Karpas-422 (cell line): ENCODE measurements at places on chromosomes 1 and 21. TPM values are rescaled to one million over a fixed set of nuclear protein-coding genes. Genes with fewer than 3 reads are reported as not detected.

DNA sequence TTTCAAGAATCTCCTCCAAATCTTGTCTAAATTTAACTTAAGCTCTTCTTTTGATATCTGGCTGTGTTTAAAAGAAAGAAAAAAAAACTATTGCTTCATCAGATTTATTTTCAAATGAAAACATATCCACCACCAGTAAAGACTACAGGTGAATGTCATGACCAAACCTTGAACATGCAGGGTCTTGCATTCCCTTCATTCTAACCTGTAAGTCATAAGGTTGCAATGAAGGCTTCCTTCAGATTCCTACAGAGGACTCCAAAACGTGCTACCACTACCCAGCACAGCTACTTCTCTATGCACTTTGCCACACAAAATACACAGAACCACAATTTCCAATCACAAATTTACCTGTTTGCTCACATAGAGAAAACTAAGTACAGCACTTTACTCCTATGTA is 26.3 kb downstream of the FRRS1 start:
- no peak for DNase-seq
- H3K27ac ChIP-seq: no peak overlapping the region
- no peaks in the 10 kb centered on the region; the same call in 1 of the 2 replicates for H3K4me1 ChIP-seq
- no peaks in the 10 kb centered on the region for H3K27me3 ChIP-seq
- H3K36me3 ChIP-seq: peaks cover 72% of the 10 kb centered on the region

DNA sequence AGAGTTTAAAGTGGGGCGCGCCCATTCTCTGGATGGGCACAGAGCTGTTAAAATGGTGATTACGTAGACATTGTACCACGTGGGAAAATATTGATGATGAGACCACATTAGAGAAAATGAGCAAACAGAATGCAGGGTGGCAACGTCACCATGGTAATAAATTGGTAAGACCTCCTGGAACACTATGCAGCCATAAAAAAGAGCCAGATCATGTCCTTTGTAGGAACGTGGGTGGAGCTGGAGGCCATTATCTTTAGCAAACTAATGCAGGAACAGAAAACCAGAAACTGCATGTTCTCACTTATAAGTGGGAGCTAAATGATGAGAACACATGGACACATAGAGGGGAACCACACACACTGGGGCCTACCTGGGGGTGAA is 53.5 kb upstream of the CLDN14 start:
- no peak overlapping the region for H3K27ac ChIP-seq
- no peak for DNase-seq
- H3K27me3 ChIP-seq: no peaks in the 10 kb centered on the region
- H3K36me3 ChIP-seq: no peaks in the 10 kb centered on the region
- no peaks in the 10 kb centered on the region for H3K4me1 ChIP-seq
- no peak overlapping the region for H3K4me3 ChIP-seq

DNA sequence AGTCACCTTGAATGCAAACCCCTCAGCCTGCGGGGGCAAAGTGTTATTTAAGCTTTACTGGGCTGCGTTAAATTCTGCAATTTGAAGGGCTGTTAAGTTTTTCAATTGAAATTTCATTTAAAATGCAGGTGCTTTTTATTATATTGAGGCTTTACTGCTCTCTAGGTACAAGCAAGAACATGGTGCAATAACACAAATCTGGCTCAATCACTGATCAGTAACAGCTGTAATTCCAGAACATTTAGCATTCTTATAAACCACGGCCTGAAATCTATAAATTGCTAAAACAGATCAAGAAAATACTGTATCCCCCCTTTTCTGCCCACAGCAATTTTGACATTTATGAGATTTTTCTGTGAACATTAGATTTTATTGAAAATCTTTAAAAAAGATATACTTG is 322.8 kb downstream of the KCTD3 start:
- H3K4me3 ChIP-seq: no peak overlapping the region
- H3K4me1 ChIP-seq: peaks cover 10% of the 10 kb centered on the region
- H3K27ac ChIP-seq: no peak overlapping the region
- DNase-seq: no peak
- H3K27me3 ChIP-seq: no peaks in the 10 kb centered on the region

DNA sequence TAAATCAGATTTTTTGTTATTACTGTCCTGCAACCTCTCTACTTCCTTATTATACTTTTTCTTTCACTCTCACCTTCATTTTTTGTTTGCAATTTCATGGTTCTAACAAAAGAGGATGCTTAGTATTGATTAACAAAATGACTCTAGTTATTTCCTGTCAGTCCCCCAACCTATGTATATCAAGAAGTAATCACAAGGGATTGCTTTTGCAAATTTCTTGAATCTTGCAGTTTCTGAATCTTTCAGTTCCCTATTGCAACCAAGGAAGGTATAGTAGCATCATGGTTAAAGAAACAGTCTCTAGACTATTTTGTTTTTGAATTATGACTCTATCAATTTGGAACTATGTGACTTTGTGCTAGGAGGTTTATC is 446.9 kb downstream of the NEGR1 start:
- no peaks in the 10 kb centered on the region for H3K4me1 ChIP-seq
- no peak overlapping the region for H3K4me3 ChIP-seq
- no peaks in the 10 kb centered on the region for H3K27me3 ChIP-seq
- no peak overlapping the region for H3K27ac ChIP-seq
- H3K36me3 ChIP-seq: no peaks in the 10 kb centered on the region

DNA sequence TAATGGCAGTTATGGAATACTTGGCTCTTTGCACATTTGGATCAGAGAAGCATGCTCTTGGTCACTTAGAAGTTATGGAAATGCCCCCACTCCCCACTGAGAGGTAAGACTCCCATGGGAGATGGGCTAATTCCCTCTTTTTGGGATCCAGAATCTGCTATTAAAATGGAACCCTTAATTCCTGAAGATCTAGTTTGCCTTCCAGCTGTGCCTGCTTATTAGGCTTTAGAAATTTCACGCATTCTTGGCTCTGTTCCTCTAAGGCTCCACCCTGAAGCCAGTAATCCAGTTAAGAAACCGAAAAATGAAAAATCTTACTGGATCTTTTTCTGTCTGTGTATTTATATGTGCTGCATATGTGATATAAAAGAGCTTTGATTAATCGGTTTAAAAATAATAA is 76.7 kb downstream of the USH2A start:
- H3K27me3 ChIP-seq: no peaks in the 10 kb centered on the region
- no peak overlapping the region for H3K27ac ChIP-seq
- H3K4me1 ChIP-seq: no peaks in the 10 kb centered on the region
- no peak overlapping the region for H3K4me3 ChIP-seq

GRCh38 chr1:178634445-178634844 is 90.6 kb upstream of the RALGPS2 start:
- no peak overlapping the region for H3K4me3 ChIP-seq
- no peak overlapping the region for H3K27ac ChIP-seq
- H3K36me3 ChIP-seq: no peaks in the 10 kb centered on the region
- DNase-seq: no peak
- peaks cover 25% of the 10 kb centered on the region for H3K4me1 ChIP-seq

COL8A2 gene
- 0.04 TPM in 1 of 2 replicates, not detected in the other for total RNA-seq

DNA sequence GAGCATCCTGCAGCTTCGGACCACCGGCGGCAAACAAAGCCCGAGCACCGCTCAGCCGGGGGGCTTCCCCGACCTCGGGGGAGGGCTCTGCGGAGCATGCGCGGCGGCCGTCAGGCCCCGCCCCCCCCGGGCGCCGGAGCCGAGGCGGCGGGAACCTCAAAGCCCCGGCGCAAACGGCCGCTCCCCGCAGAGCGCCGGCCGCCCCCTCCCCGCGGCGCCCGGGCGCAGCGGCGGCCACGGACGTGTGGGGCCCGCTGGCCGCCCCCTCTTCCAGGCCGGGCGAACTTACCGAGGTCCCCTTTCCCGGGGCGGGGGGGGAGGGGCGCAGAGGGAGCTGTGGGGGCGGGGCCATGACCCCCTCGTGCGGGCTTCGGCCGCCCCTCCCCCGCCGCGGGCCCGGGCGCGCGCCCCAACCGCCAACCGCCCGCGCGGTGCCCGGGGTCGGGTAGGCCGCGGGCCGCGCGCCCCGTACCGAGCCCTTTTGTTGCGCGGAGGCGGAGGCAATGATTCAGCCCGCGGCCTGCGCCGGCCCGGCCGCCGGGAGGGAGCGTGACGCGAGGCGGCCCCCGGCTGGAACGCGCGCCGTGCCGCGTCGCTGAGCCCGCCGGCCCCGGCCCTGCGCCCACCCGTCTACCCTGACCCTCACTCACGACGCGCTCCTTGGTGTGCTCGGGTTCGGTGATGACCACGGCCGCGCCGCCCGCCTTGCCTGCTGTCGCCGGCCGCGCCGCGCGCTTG is 1.7 kb downstream of the RCC2 start:
- H3K4me3 ChIP-seq: peak overlapping the region; percentile 99
- no peaks in the 10 kb centered on the region for H3K27me3 ChIP-seq
- H3K27ac ChIP-seq: peak overlapping the region; percentile 99
- DNase-seq: peak; percentile 76
- peaks cover 23% of the 10 kb centered on the region for H3K4me1 ChIP-seq

DNA sequence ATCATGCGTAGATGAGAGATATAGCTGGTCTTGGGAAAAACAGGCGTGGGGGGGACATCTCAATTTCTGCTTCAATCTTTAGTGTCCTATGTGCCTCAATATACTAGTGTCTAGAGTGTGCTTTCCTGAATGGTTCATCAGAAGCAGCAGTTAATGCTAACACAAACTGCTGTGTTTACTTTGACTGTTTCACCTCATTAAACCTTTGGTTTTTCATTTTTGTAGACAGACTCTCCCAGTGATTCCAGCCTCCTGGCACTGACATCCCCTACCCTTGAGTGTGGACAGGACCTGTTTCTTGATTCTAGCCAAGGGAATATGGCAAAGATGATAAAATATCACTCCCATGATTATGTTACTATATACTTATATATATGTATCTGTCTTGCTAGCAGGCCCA is 37.6 kb downstream of the ZYG11A start:
- H3K4me1 ChIP-seq: no peaks in the 10 kb centered on the region
- H3K27ac ChIP-seq: no peak overlapping the region
- no peaks in the 10 kb centered on the region for H3K36me3 ChIP-seq
- no peak overlapping the region for H3K4me3 ChIP-seq
- H3K27me3 ChIP-seq: no peaks in the 10 kb centered on the region
- DNase-seq: no peak

FAM72B gene
- 15.6 and 33.3 TPM in 2 replicates for total RNA-seq

- H3K36me3 ChIP-seq: 0 out of 2 replicates have a peak, but pooled peaks cover 5% of the 10 kb centered on the region
- DNase-seq: no peak
- H3K27ac ChIP-seq: no peak overlapping the region
- no peaks in the 10 kb centered on the region for H3K27me3 ChIP-seq
These were observed 8.2 kb downstream of the SLC19A1 start for GRCh38 chr21:45533846-45534635.

UBE2U gene
- total RNA-seq: not detected in 2 replicates

- H3K4me1 ChIP-seq: no peaks in the 10 kb centered on the region
- no peak overlapping the region for H3K27ac ChIP-seq
- no peaks in the 10 kb centered on the region for H3K36me3 ChIP-seq
- no peaks in the 10 kb centered on the region for H3K27me3 ChIP-seq
- DNase-seq: no peak
These were observed 8.5 kb downstream of the CFHR4 start for GRCh38 chr1:196896355-196896754.

WRAP73 gene
- total RNA-seq: 37.2 and 46.7 TPM in 2 replicates

DNA sequence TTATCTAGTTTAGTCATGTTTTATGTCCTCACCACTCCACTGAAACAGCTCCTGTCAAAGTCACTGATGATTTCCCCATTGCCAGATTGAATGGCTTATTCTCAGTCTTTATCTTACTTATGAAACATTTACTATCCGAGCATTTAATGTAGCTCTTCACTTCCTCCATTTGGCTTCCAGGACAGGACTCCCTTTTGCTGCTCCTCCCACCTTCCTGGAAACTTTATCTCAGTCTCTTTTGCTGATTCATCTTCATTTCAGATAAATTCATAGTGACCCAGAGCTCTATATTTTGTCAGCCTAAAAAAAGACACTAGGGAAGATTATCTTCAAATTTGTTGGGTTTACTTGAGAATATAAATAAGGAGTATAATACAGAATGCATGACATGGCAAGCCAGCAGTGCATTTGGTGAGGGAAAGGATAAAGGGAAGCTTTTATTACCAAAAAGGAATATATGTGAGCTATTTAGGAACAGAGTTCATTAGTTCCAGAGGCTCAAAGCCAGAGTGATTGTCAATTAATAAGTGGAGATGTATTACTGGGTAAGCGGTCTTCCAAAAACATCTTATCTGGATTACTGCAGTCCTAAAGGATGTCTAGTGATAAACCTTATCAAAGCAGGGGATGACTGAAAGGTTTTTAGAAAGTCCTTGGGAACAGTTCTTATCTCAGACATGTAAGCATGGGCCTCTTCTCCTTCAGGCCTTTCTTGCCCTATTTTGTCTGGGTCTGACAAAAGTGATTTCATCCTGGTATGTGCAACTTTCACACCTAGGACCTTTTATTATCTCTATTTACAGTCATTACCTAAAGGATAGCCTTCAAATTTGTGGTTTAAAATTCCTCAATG is 25.6 kb downstream of the IL23R start:
- no peak for DNase-seq
- H3K27me3 ChIP-seq: no peaks in the 10 kb centered on the region
- peaks cover 3% of the 10 kb centered on the region for H3K4me1 ChIP-seq
- H3K36me3 ChIP-seq: no peaks in the 10 kb centered on the region
- H3K4me3 ChIP-seq: no peak overlapping the region

HENMT1 gene
- 30.7 and 58.1 TPM in 2 replicates for total RNA-seq

DNA sequence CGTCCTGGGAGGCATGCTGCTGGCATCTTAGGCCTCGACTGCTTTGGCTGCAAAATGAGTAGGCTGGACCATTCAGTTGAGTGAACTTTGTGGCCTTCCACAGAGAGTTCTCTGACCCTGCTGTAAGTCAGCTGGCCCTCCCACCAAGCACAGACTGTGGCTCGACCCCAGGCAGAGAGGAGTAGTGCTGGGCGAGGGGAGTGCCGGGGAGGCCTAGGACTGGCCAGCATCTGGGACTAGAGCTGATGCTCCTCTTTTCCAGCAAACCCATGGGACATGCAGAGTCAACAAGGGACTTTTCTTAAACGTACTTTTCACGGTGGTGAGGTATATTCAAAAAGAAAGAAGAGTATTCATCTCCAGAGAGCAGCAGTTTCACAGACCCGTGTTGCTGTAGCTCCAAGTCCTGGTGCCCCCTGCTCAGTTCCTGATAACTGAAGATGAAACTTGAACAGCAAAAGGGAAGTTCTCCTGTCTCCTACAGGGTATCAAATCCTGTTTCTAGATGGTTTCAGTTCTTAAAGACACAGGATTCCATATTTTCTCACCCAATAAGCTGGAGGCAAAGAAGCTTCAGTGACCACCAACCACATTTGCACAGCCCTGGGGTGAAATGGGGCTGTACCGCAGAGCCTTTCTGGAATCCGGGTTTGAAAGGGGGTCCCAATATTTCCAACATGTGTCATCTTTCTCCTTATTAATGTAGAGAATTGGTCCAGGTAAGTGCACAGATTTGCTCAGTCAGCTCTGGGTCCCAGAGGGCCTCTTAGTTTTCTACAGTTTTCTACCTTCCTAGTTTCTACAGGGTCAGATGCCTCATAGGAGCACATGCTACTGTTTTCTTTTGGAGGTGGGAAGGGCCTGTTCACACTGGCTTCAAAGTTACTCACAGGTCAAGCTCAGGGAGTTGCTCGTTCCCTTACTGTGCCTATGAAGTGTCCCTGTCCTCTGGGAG is 20.9 kb downstream of the BATF3 start:
- no peak for DNase-seq
- H3K27ac ChIP-seq: no peak overlapping the region
- H3K4me1 ChIP-seq: peaks cover 9% of the 10 kb centered on the region; the same call in 1 of the 2 replicates
- H3K36me3 ChIP-seq: no peaks in the 10 kb centered on the region
- H3K27me3 ChIP-seq: no peaks in the 10 kb centered on the region
